Psoas muscle (tissue), 8 donors: ENCODE measurements at places on chromosomes 6 and 20.

DNA sequence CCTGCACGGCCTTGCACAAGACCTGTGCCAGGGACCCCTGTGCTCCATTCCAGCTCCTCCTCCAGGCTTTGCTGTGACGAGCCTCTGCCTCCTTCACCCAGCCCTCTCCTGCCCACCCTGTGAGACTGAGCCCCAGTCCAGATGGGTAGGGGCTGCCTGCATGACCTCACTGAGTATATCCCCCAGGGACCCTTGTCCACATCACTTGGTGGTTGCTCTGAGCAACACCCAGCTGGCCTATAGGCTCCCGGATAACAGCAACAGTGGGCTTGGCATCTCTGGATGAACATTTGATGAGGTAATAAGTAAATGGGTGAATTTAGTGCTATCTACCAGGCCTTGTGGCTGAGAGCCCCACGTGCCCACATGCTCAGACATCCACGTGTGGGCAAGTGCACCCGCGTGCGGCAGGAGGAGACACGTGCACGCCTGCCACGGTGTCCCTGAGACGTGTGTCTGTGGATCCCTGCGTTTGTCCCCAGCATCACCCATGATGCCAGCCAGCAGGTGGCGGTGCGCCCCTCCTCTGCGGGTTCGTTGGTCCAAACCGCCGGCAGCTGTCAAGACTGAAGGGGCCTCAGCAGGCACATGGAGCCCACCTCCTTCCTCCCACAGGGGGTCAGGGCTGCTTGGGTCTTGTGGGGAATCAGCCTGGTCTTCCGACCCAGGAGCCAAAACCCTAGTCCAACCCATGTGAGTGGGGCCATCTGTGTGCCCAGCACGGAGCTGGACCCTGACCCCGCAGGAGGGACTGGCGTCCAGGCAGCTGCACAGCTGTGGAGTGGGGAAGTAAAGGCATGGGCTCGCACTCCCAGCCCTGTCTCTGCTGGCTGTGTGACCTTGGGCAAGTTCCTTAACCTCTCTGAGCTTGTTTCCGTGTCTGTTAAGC, 45.9 kb downstream of the FGD2 start:
- no peaks in the 10 kb centered on the region for H3K36me3 ChIP-seq
- H3K4me1 ChIP-seq, result peaks cover 11% of the 10 kb centered on the region
- peak; percentile 92 for DNase-seq
- peak overlapping the region; percentile 51 for H3K27ac ChIP-seq
- H3K4me3 ChIP-seq, result no peak overlapping the region
- no peaks in the 10 kb centered on the region for H3K27me3 ChIP-seq

DNA sequence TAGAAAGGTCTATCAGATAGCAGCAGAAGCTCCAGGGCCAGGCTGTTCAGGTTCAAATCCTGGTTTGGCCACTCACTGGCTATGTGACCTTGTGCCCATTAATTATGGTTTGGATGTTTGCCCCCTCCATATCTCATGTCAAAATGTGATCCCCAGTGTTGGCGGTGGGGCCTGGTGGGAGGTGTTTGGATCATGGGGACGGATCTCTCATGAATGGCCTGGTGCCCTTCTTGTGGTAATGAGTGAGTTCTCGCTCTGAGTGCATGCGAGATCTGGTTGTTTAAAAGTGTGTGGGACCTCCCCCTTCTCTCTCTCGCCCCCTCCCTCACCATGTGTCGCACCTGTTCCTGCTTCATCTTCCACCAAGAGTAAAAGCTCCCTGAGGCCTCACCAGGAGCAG, 240.9 kb downstream of the LRFN2 start:
- no peak for DNase-seq
- no peak overlapping the region for H3K4me3 ChIP-seq
- peaks cover 16% of the 10 kb centered on the region for H3K4me1 ChIP-seq
- peak overlapping the region; percentile 64 for H3K27ac ChIP-seq

DNA sequence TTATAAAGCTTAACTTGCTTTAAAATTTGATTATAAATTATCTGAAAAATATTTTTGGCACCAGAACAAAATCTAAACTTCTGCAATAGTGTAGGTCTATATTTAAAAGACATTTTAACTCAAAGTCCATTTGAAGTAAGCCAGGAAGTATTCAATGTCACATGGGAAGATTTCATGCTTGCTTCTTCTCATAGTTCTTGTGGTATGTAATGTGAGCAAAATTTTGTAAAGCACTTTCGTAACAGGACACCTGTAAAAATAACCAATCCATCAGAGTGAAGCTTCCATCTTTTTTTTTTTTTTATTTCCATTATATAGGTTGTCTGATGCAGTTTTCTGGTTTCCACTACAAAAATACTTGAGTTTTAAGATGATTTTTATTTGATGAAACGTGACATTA, 386.1 kb downstream of the LAMA2 start:
- no peaks in the 10 kb centered on the region for H3K27me3 ChIP-seq
- no peaks in the 10 kb centered on the region for H3K4me1 ChIP-seq
- no peak for DNase-seq
- no peak overlapping the region for H3K4me3 ChIP-seq
- H3K36me3 ChIP-seq, result no peaks in the 10 kb centered on the region

DNA sequence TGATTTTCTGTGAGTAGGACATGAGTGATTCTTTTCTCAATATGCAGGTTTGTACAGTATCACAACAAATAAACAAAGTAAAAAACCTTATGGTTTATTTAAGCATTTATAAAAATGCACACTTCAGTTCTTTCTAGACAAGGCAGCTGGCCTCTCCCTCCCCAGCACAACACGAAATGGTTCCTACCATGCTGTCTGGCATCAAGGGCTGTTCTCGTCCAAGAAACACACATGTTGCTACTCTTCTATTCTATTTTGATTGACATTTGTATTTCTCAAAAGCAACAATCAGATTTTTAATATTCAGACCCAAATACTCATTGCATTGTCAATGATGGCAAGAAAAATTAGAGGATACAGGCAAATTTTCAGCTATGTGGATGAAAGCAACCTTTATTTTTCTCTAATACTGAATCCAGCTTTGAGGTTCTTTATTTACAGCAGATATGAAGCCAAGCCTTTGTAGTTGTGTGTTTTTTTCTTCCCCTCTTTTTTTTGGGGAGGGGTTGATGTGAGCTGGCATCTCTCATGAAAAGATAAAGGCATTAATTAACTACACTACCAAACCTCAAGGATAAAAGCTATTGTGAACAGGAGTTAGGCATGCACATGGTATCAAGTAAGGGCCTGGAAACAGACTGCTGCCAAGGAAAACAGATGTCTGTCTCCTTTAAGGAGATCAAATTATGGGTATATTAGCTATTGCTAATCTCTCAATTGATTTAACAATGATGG, 96.4 kb upstream of the PREP start:
- no peaks in the 10 kb centered on the region for H3K4me1 ChIP-seq
- H3K4me3 ChIP-seq, result no peak overlapping the region
- no peaks in the 10 kb centered on the region for H3K36me3 ChIP-seq
- no peak for DNase-seq
- H3K27ac ChIP-seq, result no peak overlapping the region

- H3K27me3 ChIP-seq, result no peaks in the 10 kb centered on the region
- no peaks in the 10 kb centered on the region for H3K4me1 ChIP-seq
- H3K27ac ChIP-seq, result no peak overlapping the region
- no peak for DNase-seq
- H3K4me3 ChIP-seq, result no peak overlapping the region
- no peaks in the 10 kb centered on the region for H3K36me3 ChIP-seq
Measured at GRCh38 chr6:116012471-116012949, 48.2 kb downstream of the FRK start.

- peaks cover 14% of the 10 kb centered on the region for H3K4me1 ChIP-seq
- peak; percentile 64 for DNase-seq
- no peaks in the 10 kb centered on the region for H3K36me3 ChIP-seq
- H3K4me3 ChIP-seq, result peak overlapping the region; percentile 69
Measured at GRCh38 chr6:99613409-99613704, 6.7 kb downstream of the PRDM13 start.

DNA sequence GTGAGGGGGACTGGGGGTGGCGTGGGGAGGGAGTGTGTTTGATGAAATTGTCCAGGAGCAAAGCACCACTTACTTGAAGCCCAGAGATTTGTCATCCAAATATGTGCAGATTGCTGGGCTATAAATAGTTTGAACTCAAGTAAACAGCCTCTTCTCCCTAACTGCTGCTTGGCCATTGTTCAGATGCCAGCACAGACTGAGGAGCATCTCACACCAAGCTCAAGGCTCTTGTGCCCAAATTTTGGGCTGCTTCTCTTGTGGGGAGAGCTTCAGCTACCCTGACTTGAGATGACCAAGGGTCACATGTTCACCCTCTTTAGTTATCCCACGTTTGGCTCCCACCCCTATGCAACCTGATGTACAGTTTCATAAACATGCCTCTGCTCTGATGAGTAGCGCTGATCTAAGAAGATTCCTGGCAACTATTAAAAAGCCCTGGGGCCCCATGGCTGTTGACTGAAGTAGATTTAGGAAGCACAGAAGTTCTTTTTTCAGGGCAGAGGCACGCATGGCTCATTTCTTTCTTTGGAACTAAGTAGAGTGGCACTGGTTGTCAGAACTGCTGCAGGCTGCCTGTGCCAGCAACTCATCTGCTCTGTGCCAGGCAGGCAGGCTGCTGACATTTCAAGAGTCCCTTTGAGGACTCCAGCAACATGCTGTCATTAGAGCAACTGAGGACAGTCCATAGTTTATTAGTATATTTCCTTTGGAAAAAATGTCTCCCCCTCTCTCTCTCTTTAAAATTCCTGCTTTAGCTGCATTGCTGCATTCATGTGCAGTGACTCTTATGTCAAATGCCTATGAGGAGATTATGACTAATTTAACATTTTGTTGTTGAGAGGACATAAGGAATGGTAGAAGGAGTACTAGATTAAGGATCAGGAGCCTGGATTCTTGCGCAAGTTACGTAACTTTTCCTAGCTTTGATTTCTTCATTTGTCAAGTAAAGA, 9.6 kb upstream of the PKIG start:
- H3K4me3 ChIP-seq, result peak overlapping the region; percentile 37
- peak; percentile 85 for DNase-seq
- no peaks in the 10 kb centered on the region for H3K36me3 ChIP-seq

DNA sequence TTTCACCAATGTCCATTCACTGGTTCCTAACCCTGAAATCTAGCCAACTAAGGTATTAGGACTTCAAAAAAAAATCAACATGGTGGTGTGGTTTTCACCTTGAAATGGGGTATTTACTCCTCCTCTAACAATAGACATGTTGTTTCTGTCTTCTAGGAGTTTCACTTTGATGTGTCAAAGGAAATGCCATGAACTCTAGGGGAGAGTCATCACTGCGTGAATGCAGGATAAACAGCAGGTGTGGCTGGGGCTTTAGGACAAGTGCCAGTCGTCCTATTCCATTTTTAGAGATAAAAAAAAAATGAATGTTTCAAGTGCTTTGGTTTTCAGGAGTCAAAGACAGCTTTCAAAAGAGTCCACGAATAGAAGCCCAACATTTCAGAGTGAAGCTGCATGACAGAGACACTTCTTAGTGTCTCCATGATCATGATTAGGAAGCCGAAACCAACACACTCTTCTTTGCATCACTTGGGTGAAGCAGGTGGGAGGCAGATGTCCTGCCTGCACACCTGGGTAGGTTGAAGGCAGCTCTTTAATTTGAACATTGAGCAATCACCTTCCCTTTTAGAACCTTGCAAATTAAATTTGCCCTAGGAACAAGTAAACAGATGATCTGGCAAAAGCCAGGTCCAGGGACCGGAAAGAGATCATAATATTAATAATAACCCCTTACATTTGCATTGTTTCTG, 328.5 kb upstream of the PRDM1 start:
- no peaks in the 10 kb centered on the region for H3K4me1 ChIP-seq
- DNase-seq, result no peak
- no peak overlapping the region for H3K27ac ChIP-seq
- no peaks in the 10 kb centered on the region for H3K36me3 ChIP-seq
- H3K27me3 ChIP-seq, result no peaks in the 10 kb centered on the region
- H3K4me3 ChIP-seq, result no peak overlapping the region

- H3K27ac ChIP-seq, result no peak overlapping the region
- no peaks in the 10 kb centered on the region for H3K36me3 ChIP-seq
- DNase-seq, result no peak
- no peak overlapping the region for H3K4me3 ChIP-seq
- H3K27me3 ChIP-seq, result no peaks in the 10 kb centered on the region
- H3K4me1 ChIP-seq, result no peaks in the 10 kb centered on the region
Measured at GRCh38 chr20:3758566-3758965, 9.0 kb downstream of the ADISSP start.

DNA sequence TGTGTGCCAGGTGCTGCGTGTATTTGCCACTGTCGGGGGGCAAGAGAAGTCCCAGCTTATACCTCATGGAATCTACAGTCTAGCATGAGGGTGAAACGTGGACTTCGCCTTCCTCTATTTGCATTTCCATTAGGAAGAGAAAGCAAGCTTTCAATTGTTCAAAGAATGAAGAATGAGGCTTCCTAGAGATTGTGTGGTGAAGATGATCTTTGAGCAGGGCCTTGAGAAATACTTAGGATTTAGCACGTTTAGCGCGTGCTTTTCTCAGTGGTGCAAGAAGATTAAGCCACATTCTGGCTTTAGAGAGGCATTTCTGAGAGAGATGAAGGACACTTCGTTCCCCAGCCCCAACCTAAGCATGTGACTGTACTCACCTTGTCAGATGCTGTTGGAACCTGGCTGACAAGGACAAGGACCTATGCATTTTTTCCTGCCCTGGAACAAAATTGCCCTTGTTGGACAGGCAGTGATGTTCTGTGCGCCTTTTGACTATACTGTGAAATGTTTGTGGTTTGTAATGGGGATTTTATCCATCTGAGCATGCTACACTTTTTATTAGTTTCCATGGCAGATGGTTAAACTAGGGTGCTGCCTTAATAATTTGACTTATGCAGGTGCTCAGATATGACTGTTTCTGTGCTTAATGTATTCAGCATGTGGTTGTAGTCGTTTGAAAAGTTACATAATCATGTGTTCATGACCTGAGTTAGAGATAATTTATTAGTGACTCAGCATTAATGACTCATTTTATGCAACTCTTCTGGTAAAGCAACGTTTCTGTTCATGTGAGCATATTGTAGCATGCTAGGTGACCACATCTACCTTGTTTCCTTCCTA, 10.7 kb downstream of the TULP4 start:
- H3K27me3 ChIP-seq, result no peaks in the 10 kb centered on the region
- H3K36me3 ChIP-seq, result no peaks in the 10 kb centered on the region
- no peak overlapping the region for H3K4me3 ChIP-seq
- no peak for DNase-seq
- H3K4me1 ChIP-seq, result peaks cover 27% of the 10 kb centered on the region
- no peak overlapping the region for H3K27ac ChIP-seq

- H3K4me3 ChIP-seq, result peak overlapping the region; percentile 50
- H3K36me3 ChIP-seq, result peaks cover 7% of the 10 kb centered on the region
- peaks cover 44% of the 10 kb centered on the region for H3K4me1 ChIP-seq
- H3K27me3 ChIP-seq, result no peaks in the 10 kb centered on the region
- DNase-seq, result no peak
Measured at GRCh38 chr20:58908221-58908620, 55.7 kb downstream of the GNAS start.

GRCh38 chr6:158662954-158663624, 13.2 kb downstream of the SYTL3 start:
- DNase-seq, result peak; percentile 64
- H3K4me3 ChIP-seq, result peak overlapping the region; percentile 64

DNA sequence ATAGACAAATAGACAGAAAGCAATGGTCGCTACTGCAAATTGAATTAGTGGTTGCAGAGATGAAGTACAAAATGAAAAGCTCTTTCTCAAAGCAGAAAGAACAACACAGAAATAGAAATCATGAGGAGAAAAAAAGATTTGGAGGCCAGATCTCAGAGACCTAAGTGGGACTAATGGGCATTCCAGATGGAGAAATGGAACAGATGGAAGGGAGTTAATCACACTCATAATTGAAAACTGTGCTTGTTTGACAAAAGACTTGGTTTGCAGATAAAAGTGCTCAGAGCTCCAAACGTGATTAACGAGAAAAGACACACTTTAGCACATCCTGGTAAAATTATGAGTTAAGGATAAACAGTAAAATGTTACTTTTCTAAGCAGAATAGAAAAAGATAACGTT, 58.1 kb upstream of the SNRPB2 start:
- no peak for DNase-seq
- H3K27ac ChIP-seq, result no peak overlapping the region
- H3K36me3 ChIP-seq, result no peaks in the 10 kb centered on the region
- H3K4me1 ChIP-seq, result no peaks in the 10 kb centered on the region
- H3K27me3 ChIP-seq, result no peaks in the 10 kb centered on the region
- H3K4me3 ChIP-seq, result no peak overlapping the region
